ENCODE measurements at places on chromosomes 16 and 17. TPM values are rescaled to one million over a fixed set of nuclear protein-coding genes. Genes with fewer than 3 reads are reported as not detected.

- no peak for DNase-seq
Measured at GRCh38 chr17:81547614-81547982, 4.6 kb downstream of the FAAP100 start.

DNA sequence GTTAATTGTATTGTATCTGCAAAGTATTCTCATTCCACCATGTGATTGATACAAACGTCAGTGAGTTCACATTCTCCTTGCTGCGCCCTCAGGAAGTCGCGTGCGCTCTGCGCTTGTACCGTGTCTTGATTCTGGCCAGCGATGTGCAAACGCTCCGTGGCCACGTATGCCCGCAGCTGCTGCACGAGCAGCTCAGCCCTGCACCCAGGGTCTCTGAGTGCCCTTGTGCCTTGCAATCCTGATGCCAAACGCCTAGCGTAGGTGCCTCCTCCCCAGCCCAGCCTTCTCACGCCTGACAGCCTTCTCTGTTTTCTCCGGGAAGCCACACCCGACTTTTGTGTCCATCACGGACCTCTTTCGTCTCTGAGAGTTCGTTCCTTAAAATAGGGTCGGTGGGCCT lies 9.4 kb downstream of the ZNF469 start:
- no peak for DNase-seq

DNA sequence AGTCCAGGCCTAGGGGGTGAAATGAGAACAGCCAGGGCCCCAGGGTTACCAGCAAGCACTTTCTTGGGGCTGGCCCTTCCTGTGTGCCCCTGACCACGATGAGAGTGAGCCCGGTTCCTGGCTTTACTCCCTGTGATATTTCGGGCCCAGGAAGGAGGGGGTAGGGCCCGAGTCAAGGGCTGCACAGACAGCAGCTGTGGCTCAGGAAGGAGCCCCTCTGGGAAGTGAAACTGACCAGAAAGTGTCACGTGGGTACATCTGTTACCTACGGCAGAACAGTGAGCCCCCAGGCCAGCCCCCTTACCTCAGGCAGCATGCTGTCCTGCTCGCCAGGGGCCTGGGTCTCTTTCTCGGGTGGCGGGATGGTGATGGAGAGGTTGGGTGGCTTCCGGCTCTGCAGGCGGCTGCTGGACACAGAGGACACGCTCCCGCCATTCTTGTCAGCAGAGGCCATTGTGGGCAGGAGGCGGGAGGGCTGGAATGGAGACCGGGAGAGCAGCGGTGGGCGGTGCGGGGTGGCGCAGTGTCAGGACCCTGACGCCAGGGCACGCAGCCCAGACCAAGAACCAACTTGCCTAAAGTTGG lies 13.8 kb downstream of the AANAT start:
- peak; percentile 64 for DNase-seq

DNA sequence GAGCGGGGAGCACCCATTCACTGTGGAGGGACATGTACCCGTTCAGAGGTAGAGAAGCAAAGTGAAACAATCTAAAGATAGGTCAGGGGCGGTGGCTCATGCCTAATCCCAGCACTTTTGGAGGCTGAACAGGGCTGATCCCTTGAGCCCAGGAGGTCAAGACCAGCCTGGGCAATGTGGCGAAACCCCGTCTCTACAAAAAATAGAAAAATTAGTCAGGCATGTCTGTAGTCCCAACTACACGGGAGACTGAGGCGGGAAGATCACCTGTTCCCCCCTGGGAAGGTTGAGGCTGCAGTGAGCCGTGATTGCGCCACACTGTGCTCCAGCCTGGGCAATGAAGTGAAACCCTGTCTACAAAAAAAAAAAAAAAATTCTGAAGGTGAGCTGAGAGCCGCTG lies 21.7 kb downstream of the MYL4 start:
- DNase-seq, result no peak

GRCh38 chr16:19393226-19394111 lies 24.2 kb upstream of the TMC5 start:
- DNase-seq, result no peak

DNA sequence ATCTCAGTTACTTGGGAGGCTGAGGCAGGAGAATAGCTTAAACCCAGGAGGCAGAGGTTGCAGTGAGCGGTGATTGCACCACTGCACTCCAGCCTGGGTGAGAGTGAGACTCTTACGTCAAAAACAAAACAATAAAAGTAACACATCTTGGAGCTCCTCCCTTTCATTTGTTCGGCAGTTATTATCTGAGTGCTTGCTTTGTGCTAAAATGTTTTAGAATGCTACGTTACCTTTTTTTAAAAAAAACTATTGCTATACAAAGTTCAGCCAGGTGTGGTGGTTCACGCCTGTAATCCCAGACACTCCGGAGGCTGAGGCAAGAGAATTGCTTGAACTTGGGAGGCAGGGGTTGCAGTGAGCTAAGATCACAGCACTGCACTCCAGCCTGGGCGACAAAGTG lies 15.8 kb downstream of the IST1 start:
- DNase-seq, result no peak

DNA sequence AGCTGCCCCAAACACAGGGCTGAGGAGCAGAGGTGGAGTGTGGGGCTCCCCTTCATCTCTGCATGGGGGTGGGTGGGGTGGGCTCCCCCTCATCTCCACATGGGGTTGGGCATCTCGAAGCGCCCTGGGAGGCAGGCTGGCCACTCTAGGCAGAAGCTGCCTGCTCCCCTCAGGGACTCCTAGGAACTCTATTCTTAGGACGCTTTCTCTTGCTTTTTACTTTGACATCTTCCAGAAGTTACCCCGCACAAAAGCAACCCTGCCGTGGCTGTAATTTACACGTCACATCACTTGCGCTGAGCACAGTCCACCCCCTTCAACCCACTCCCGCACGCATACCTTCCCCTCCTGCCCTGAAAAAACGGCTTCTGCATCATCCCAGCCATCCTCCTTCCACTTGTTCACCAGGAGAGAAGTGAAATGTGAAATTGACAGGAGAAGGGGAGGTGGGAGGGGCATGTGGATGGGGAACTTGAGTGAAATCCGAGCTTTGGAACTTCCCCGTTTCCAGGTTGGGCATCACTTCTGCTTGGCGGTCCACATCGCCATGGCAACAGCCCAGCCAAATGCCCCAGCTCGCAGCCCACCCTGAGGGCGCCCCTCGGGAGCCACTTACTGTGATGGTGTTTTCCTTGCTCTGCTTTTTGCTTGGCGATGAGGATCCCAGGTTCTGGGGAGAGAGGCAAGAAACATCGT lies 53.7 kb upstream of the RCVRN start:
- no peak for DNase-seq

- no peak for DNase-seq
Measured at GRCh38 chr17:28878158-28878910, 19.2 kb downstream of the FLOT2 start.

DNA sequence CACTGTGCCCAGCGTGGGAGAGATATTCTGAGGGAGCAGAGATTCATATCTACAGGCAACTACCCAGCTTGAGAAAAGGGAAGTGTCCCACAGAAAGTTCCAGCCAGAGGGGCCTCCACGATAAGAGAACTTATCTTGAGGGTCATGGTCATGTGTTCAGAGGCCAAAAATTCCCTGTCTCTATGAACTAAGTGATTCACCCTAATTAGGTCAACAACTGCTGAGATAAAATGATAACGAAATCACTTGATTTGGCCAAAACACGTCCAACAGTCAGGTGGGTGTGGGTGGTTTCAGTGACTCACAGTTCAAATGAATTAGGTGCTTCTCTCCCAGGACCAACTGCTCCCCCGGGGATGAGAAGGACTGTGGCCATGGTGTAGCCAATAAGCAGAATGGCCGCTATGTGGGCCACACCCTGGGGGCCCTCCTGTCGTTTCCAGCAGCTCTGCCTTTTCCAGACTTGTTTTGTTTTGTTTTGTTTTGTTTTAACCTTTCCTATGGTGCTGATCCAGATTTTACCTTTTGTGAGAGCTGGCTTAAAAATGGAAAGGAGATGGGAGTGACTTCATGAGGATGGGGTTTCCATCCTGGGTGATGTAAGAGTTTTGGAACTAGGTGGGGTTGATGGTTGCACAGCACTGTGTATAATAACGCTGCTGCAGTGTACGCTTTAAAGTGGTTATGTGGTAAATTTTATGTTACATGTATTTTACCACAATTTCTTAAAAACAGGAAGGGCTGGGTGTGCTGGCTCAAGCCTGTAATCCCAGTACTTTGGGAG lies 8.7 kb downstream of the DNAI2 start:
- DNase-seq, result no peak

GRCh38 chr17:1693339-1693738 lies 8.7 kb upstream of the PRPF8 start:
- DNase-seq, result no peak

DNA sequence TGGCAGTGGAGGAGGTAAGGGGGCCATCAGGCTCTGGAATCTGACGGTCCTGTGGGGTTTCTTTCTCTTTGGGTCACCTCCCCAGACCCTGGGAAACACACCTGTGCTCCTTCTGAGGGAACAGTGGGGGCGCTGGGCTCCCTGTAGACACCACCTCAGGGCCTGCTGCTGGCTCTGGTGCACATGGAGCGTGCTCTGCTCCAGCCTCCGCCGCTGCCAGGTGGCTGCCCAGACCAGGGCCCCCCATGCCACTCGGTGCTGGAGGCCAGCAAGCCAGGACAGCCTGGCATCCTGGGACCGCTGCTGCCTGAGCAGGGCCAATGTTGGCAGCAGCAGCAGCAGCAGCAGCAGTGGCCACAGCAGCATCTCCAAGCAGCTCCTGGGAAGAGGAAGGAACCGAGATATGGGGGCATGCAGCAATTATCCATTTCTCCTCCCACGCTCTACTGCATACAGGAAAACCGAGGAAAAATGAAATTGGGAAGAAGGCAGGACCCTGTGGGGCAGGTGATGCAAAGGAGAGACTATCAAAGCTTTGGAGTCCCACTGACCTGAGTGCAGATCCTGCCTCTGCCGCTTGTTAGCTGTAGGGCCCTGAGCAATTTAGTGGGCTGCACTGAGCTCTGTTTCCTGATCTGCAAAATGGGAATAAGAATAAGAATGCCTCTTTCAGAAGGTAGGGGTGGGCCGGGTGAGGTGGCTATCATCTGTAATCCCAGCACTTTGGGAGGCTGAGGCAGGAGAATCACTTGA lies 902 bp downstream of the GHDC start:
- DNase-seq, result no peak

- no peak for DNase-seq
Measured at GRCh38 chr17:83089328-83090132, 10.1 kb downstream of the METRNL start.

DNA sequence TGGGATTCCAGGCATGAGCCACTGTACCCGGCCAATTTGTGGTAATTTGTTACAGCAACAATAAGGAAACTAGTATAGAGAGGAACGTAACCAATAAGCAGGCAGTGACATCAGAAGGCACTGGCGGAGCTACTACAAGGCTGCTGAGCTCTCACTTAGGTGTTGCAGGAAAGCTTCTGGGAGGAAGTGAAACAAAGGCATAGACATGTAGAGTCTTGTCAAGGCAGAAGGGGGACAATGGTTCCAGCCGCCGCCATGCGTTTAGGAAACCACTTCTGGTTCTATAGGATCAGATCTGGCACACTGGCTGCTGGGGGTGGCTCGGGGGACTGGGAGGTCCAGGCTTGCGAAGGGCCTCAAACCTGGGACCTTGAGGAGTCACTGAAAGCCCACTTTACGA lies 9.4 kb upstream of the CPSF4L start:
- no peak for DNase-seq

DNA sequence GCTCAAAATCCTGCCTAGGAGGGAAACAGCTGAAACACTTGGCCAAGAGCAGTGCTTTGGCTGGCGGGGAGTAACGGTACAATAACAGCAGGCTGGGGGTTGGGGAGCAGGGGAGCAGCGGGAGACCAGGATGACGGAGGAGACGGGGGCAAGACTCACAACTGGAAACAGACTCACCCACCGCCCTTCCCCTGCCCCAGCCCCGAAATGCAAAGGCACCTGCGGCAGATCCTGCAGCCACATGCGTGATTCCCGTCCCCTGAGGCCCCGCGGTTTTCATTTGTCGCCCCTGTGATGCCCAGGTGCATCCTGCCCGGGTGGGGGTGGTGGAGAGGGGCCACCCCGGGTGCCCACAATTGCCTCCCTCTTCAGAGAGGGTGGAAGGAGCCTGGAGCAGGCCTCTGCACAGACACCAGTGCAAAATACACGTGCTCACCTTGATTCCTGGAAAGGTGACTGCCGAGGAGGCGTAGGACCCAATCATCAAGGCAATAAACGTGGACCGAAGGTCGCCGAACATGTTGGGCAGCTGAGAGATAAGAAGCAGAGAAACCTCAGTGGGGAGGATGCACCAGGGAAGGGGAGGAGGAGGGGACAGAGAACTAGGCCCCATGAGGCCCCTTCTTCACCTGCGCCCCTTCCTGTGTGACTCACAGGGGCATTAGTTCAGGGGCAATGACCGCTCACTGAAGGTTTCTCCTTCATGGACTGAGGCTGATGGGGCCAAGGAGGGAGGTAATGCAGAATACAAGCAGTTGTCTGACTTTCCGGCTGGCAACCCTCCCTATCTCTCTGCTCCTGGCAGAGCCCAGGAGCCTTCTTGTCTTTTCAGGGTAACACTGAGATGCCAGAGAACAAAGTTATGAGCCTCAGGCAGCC lies 30.4 kb upstream of the PITPNA start:
- DNase-seq, result no peak

DNA sequence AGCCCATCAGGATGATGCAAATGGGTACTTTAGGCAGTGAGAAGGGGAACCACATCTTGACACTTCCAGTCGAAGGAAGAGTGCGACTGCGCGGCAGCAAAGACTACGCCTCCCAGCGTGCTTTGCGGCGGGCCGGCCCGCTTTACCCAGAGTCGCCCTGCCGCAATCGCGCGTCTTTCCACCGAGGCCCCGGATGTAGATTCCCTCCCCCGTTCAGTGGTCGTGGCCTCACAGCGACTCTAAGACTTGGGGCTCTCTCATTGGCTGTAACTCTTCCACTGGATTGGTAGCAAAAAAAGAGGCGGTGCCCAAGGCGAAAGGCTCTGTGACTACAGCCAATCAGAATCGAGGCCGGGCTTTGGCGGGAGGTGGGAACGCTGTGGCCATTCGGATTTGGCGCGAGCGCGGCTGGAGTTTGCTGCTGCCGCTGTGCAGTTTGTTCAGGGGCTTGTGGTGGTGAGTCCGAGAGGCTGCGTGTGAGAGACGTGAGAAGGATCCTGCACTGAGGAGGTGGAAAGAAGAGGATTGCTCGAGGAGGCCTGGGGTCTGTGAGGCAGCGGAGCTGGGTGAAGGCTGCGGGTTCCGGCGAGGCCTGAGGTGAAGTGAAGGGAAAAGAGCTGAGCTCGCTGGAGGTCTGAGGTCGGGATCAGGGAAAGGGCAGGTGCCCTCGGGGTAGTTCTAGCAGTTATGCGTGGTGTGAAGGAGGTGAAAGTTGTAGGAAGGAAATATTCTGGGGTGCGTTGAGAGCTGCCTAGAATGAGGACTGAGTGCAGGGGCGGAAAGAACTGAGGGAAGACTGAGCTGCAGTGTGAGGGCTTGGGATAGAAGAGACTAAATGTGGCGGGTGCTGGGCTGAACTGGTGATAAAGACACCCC lies at the start of gene CDC6:
CDC6 (plus strand) TSS at position 386 of the 876 bp plus-strand sequence. CDS start 1,542 bp downstream, outside the sequence.
- DNase-seq, result peak; percentile 99

- no peak for DNase-seq
Measured at GRCh38 chr16:50526796-50527195, 21.4 kb upstream of the NKD1 start.

KRTAP4-5 gene
- total RNA-seq, result not detected

TBC1D3L gene
- 7.1 TPM for total RNA-seq

TPSD1 gene
- not detected for total RNA-seq

SIAH1 gene
- total RNA-seq, result 25.5 TPM

EFNB3 gene
- total RNA-seq, result 0.33 TPM

SLC16A11 gene
- 0.33 TPM for total RNA-seq

G6PC1 gene
- total RNA-seq, result not detected

PRR35 gene
- not detected for total RNA-seq

ERN2 gene
- not detected for total RNA-seq

KRT40 gene
- not detected for total RNA-seq

CES4A gene
- total RNA-seq, result 4.1 TPM

RCVRN gene
- total RNA-seq, result 0.36 TPM

CCL7 gene
- total RNA-seq, result not detected

PRR14 gene
- 20.8 TPM for total RNA-seq

WFDC1 gene
- total RNA-seq, result 125 TPM

CBLN1 gene
- under 0.01 TPM for total RNA-seq

Measured in sigmoid colon (tissue), 7 donors.